ENCODE measurements at places on chromosomes 2 and 18.

DNA sequence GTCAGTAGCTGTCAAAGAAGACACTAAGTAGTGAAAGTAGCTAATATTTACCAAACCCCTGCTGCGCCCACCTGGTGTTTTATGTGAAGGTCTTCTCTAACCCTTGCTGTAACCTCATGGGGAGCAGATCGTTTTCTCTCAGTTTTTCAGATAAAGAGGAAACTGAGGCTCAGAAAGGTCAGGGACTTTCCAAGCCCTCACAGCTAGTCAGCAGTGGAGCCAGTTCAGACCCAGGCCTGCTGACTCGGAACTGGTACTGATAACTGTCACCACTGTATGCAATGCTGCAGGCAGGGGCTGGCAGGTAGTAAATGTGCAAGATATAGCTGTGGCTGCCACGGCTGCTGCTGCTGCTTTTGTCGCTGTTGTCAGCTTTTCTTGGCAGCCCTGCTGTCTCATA is 69.1 kb downstream of the LRRFIP1 start:
- no peak for DNase-seq

GRCh38 chr2:108573061-108573460 is 38.8 kb downstream of the LIMS1 start:
- DNase-seq: no peak

GRCh38 chr2:29703336-29703735 is 218.1 kb downstream of the ALK start:
- peak; percentile 72 for DNase-seq

GRCh38 chr18:32884543-32884942 is 111.7 kb upstream of the KLHL14 start:
- no peak for DNase-seq

DNA sequence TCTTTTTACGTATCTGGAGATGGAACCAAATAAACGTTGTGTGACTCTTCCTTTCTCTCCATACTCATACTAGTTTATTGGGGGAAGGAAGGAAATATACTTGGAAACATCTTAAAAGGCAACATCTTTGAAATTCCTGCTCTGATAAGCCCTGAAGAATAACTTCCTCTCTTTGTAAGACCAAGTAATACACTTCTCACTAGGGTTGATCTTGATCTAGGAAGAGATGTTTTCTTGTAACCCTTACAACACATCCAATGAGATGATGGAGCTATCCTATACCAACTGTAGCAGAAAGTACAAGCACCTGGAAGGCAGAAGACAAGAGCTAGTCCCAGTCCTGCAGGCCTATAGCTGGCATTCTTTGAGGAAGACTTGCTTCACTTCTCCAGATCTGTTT is 2.0 kb downstream of the ANKRD44 start:
- DNase-seq: no peak

GRCh38 chr18:34841891-34842290 is 131.8 kb downstream of the DTNA start:
- DNase-seq: no peak

DNA sequence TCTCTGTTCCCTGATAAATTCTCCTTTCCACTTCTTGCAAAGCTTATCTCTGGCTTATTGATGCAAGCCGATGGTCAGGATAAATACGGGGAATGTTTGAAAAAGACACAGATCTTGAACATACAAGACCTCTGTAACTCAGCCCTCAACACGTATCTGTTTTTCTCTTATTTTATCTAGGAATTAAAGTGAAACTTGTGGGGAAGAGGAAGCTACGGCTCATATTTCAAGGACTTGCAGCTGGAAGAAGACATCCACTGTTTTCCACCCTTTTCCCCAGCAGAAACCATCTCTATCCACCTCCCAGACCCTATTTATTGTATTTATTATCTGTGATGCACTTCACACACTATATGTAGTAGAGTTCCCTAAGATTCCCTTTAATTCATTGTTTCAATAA is 98.4 kb upstream of the TANK start:
- no peak for DNase-seq

DNA sequence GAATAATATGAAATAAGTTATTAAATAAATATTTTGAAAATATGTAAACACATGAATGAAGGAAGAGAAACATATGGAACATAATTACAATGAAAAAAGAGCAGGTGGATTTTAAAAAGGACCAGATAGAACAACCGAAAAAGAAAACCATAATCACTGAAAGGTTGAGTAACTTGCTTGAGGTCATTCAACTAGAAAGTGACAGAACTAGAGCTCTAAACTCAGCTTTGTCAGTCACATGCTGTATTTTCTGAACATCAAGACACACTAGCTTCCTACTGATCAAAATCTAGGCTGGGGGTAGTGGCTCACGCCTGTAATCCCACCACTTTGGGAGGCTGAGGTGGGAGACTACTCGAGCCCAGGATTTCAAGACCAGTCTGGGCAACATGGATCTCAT is 30.0 kb upstream of the ITGAV start:
- DNase-seq: no peak

DNA sequence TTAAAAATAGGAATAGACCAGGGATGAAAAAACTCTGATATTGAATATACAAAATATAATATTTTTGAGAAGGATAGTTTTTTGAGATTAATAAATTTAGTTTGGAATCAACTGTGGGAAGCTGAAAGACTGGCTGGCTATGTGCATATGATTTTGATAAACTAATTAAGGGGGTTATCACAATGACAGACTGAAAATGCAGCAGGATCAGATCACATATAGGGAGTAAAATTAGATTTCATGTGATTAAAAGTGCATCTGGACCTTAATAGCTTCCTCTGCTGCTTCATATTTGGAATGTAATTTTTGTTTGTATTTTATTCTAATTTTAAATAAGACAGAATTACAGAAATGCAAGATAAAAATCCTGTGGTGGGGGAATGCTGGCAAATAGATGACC is 111.7 kb downstream of the CCDC102B start:
- DNase-seq: no peak

GRCh38 chr2:237294460-237294859 is 119.5 kb downstream of the COL6A3 start:
- no peak for DNase-seq

DNA sequence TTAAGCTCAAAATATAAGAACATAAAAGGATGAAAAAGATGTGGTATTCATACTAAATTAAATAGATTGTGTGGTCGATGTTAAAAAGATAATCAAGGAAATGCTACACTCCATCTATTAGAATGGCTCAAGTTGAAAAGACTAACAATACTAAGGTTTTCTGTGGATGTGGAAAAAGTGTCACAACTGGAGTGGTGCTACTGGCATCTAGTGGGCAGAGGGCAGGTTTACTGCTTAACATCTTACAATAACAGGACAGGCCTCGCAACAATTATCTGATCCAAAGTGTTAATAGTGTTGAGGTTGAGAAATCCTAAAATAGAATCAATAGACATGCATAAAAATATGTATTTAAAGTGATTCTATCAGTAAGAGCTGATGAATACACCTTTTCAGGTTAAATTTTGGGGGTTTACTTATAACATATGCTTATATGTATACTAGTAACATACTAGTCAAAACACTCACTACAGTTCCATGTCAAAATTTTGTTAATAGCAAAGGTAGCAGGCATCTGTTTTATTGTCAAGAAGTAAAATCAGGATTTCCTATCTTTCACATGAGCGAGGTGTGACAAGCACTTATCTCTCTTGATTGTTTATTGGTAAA is 91.5 kb upstream of the TMEFF2 start:
- DNase-seq: no peak

DNA sequence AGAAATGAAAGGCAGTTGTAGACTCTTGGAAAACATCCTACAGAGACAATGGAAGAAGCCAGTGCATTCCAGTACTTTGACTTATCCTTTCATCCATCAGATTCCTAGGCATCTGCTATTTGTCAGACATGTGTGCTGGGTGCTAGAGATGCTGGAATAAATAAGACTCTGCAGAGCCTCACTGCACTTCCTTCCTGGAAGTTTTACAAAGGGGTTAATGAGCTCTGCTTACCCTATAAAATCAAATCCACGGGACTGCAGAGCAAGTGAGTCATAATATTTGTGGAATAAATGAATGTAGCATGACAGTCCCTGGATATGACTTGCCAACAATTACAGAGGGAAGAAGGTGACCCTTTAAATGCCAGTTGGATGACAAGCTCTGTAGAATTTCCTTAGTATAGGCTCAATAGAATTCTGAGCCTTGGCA is 52.7 kb upstream of the NPAS2 start:
- no peak for DNase-seq

DNA sequence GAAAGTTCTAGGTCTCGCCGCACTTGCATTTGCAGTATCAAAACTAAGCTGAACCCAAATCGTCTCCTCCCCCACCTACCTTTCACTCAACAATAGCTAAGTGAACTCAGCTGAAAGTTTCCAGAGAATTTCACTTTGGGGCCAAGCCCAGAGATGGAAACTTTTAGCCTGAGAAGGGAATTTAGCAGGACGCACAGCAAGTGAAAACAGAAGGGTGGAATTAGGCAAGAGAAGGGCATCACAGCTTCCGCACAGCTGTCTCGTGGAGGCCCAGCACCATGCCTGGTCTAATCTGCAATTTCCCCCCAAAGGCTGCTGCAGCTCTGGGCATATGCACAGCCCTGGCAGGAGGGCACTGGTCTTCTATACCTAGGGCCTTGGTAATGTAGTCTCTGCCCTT is 262.0 kb downstream of the TNS1 start:
- DNase-seq: no peak

DNA sequence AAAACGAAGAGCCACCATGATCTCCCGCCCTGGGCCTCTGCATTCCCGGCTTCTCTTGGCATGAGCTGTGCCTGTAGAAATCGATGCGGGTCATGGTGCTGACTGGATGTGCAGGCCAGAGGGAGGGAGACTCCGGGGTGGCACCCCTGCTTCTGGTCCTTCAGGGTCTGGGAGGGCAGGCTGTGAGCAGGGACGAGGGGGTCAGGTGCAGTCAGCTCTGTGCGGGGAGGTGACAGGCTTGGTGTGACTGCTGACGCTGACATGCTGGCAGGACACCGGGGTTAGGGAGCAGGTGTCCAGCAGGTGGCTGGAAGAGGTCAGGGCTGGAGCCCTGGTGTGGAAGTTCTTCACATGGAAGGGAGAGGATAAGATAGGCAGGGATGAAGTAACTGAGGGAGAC is 48.7 kb upstream of the KCNF1 start:
- no peak for DNase-seq

GRCh38 chr2:8966123-8966908 is 37.2 kb downstream of the MBOAT2 start:
- DNase-seq: no peak

DNA sequence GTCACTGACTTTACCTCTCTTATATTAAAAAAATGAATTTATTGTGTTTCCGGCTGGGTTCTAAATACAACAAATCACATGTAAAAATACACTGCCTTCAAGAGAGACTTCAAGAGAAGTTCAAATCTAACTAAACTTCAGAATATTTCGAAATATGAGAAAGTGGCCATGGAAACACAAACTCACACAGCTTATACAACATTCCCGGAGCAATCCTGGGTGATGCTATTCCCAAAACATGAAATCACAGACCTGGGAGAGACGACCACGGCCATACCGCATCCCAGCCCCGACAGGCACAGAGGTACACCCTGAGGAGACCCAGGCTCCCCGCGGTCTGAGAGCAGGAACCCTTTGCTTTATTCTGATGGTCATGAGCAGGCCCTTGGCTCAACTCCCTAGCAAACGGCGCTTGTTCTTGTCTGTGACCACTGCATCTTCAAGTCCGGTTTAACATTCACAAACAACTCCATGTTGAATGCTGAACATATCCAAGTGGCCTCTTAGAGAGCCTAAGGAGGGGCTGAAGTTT is 185.4 kb upstream of the REV1 start:
- no peak for DNase-seq

GRCh38 chr2:4369826-4370419 is 666.5 kb downstream of the DCDC2C start:
- DNase-seq: no peak

GRCh38 chr2:172467382-172467781 is 40.0 kb downstream of the ITGA6 start:
- no peak for DNase-seq

DNA sequence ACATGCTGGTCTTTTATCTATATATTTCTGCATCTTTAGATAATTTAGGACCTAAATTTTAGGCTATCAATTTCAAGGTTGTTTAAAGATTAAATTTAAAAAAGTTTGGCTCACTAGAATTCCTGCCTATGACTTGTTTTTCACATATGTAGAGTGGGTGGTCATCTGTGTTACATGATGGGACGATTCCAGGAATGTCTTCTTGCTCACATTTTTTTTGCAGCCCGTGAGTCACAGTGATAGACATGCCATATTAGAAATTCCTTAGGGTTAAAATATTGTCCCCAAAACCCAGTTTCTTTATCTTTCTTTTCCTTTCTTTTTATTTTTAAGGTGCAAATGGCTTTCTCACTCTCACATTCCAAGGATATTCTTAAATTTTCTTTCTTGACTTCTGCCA is 652.0 kb downstream of the PLCL1 start:
- no peak for DNase-seq

DNA sequence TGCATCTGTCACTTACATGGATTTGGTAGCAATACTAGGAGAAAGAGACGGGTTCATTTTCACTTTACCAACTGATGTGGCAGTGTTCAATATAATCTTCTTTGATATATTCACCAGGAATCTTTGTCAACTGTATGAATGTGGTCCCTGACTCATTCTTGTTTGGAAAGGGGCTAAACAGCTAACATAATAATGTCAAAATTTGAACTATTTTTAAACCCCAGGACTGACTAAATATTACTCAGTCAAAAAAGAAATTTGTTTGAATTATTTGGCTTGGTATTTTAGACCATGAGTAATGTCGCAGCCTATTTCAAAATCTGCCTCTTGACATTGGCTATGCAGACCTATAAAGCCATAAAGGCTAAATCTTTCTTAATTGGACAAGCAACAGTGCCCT is 413.7 kb upstream of the RGPD4 start:
- no peak for DNase-seq

DNA sequence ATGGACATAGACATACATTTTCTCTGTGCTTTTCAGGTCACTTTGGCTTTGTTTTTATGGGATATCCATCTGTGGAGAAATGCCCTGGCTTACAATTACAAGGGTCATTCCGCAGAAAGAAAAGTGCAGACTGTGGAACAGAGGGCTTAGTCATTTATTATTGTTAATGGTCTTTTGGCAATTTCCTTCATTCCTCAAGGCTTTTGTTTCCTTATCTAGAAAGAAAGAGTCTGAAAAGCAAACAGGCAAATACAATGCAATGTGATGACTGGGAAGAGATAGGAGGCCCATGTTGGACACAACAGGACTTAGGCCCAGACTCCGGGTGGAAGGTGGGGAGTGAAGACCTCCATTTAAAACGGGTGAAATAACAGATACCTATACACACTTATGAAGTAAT is 129.5 kb upstream of the CAVIN2 start:
- DNase-seq: no peak

GRCh38 chr18:36532394-36532793 is 234.9 kb downstream of the FHOD3 start:
- DNase-seq: no peak

GRCh38 chr18:58102018-58102417 is 58.0 kb downstream of the NEDD4L start:
- DNase-seq: no peak

DNA sequence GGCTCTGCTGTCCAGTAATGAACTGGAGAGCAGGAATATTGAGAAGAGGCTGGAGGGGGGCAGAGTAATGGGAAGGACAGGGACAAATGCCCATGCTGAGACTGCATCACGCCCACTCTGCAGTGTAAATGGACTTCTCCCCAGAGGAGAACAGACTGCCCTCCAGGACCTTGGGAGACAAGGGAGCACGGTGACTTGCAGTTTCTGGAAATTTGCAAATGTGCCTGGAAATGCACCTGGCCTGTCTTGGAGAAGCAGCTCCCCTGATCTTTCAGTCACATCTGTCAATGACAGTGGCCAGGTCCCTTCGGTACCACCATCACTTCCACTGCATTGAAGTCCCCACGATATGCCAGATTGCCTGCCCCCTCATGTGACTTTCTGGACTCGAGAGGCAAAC is 178.7 kb upstream of the SH3BP4 start:
- DNase-seq: no peak

GRCh38 chr2:151845884-151846283 is 17.7 kb upstream of the ARL5A start:
- DNase-seq: no peak

Data from NCI-H524 treated with DMSO at 0.1 percent for 48 hours (cell line).